IMR-90 (cell line): ENCODE measurements at places on chromosomes 2 and 18. TPM values are rescaled to one million over a fixed set of nuclear protein-coding genes. Genes with fewer than 3 reads are reported as not detected.

The KIF1A gene
- under 0.01 TPM in 1 of 2 replicates, not detected in the other for total RNA-seq

DNA sequence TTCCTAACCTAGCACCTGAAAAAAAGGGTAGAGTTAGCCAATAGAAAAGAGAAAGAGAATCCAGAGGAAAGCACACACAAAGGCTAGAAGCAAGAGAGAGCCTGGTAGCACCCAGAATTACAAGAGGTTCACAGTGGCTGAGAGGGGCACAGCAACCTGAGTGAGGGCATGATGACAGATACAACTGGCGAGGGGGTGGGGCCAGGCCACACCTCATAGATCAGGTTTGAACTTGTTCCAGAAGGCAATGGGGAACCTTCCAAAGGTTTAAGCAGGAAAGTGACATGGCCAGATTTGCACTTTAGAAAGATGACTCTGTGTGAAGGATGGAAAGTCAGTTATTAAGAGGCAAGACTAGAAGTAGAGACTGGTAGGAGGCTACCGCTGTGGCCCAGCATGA lies 148.0 kb downstream of the TTC32 start:
- no peak overlapping the region for H3K4me3 ChIP-seq
- no peak overlapping the region for H3K27ac ChIP-seq
- H3K36me3 ChIP-seq = no peaks in the 10 kb centered on the region
- peaks cover 4% of the 10 kb centered on the region; the same call in 1 of the 2 replicates for H3K4me1 ChIP-seq

DNA sequence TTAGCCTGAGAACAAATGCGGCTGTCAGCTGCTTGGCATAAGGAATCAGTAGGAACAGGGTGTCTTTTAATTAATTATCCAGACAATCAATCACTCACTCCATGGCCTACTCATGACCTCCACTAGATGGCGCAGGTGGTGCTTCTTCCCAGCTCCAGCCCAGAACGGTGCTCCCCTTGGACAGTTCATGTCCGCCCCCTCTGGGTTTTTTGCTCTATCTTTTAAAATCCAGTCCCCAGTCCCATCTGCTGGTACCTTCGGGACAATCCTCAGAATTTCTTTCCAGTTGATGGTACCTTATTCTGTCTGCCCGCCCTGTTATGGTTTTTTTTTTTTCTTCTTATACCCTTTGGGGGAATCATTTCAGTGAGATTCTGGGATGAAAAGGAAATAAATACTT lies 99.8 kb downstream of the CACNB4 start:
- H3K27ac ChIP-seq = no peak overlapping the region
- peak; percentile 34 for DNase-seq
- no peak overlapping the region for H3K4me3 ChIP-seq
- H3K4me1 ChIP-seq = no peaks in the 10 kb centered on the region
- H3K36me3 ChIP-seq = no peaks in the 10 kb centered on the region

The LIMS4 gene
- total RNA-seq = 2.5 and 3.6 TPM in 2 replicates

The TIMM21 gene
- 41.9 and 42.8 TPM in 2 replicates for total RNA-seq

The DPYSL5 gene
- not detected in 2 replicates for total RNA-seq

DNA sequence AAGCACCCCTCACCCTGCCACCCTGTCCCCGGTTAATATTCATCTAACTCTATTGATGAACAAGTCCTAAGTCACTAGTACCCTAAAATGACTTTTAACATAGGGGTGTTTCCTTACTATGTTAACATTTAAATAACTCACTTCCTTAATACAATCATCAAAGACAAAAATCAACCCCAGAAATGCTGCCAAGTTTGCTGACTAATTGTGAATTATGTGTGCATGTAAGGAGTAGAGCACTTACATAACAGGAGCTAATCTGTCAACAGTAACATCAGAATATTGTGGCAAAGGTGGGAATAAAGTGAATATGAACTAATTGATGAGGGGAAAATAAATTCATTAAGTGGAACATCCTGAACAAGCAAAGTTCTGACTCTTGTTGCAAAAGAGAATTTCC lies 81.4 kb upstream of the ERBB4 start:
- DNase-seq = peak; percentile 19
- no peak overlapping the region for H3K4me3 ChIP-seq
- H3K4me1 ChIP-seq = no peaks in the 10 kb centered on the region
- no peaks in the 10 kb centered on the region for H3K36me3 ChIP-seq
- H3K27ac ChIP-seq = no peak overlapping the region

DNA sequence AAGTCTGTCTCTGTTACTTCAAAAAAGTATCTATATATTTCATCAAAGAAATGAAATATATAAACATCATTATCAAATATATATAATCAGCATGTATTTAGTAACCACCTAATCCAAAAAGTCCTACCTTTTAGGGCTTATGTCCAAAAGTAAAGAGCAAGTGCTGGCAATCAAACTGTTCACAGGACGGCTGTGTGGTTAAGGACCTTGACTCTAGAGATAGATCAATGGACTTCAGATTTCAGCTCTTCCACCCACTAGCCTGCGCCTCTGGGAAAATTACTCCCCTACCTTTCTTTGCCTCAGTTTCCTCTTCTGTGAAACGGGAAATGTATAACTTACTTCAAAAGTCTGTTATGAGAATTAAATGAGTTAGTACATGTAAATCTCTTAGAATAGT lies 29.4 kb downstream of the SATB2 start:
- H3K4me1 ChIP-seq = 0 out of 2 replicates have a peak, but pooled peaks cover 1% of the 10 kb centered on the region
- DNase-seq = no peak
- peaks cover 4% of the 10 kb centered on the region for H3K36me3 ChIP-seq
- no peaks in the 10 kb centered on the region for H3K27me3 ChIP-seq
- no peak overlapping the region for H3K4me3 ChIP-seq

The MC2R gene
- total RNA-seq = not detected in 2 replicates

GRCh38 chr2:130332271-130333073 lies 10.2 kb upstream of the IMP4 start:
- H3K4me1 ChIP-seq = peaks cover 5% of the 10 kb centered on the region
- no peak overlapping the region for H3K4me3 ChIP-seq
- peaks cover 7% of the 10 kb centered on the region for H3K27me3 ChIP-seq
- H3K36me3 ChIP-seq = no peaks in the 10 kb centered on the region
- peak; percentile 81 for DNase-seq

The RAMP1 gene
- 15.8 and 19.2 TPM in 2 replicates for total RNA-seq

GRCh38 chr2:43220229-43220751 lies 6.1 kb downstream of the ZFP36L2 start:
- peak overlapping the region; percentile 98 for H3K27ac ChIP-seq
- H3K36me3 ChIP-seq = peaks cover 24% of the 10 kb centered on the region
- peak; percentile 42 for DNase-seq
- H3K27me3 ChIP-seq = no peaks in the 10 kb centered on the region
- H3K4me1 ChIP-seq = peaks cover 22% of the 10 kb centered on the region

- no peaks in the 10 kb centered on the region for H3K27me3 ChIP-seq
- no peak for DNase-seq
- H3K4me1 ChIP-seq = peaks cover 38% of the 10 kb centered on the region
- no peak overlapping the region for H3K27ac ChIP-seq
- 0 out of 2 replicates have a peak, but pooled peaks cover 1% of the 10 kb centered on the region for H3K36me3 ChIP-seq
Observed at GRCh38 chr2:23420840-23421476, 36.0 kb downstream of the KLHL29 start.

DNA sequence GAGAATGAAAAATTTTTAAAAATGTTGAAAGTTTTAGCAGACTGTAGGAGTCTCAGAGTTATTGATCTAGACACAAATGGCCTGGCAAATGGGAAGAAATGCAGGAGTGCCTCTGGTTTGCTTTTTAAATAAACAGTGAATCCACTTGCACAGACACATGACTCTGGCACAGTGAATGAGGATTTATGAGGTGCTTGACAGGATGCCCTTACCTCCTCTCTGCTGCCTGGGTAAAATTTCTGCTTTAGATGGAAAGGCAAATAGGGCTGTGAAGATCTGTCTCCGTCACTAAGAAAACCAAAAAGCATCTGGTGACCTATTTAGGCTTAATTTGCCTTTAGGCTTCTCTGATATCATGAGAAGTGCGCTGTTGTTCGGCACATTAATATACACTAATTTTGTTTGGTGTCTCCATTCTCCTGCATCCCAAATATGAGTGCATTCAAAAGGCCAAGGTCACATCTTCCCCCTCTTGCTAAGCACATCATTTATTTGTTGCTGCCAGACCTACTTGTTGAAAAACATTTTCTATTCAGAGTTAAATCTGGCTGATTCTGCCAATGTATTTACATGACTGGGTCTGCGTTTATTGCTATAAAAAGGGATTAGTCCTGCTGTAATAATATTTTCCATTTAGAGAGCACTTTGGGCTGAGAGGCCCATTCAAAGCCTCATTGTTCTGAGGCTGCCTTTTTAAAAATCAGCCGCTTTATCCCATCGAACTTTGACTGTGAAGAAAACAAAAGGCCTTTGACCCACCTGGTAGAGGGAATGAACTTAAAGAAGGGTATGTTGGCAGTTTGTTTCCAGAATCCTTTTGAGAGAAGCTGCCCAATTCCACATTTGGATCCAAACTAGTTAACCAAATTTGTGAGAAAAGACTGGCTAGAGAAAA lies 94.9 kb downstream of the RNF152 start:
- no peak overlapping the region for H3K27ac ChIP-seq
- no peaks in the 10 kb centered on the region for H3K4me1 ChIP-seq
- H3K36me3 ChIP-seq = no peaks in the 10 kb centered on the region
- H3K4me3 ChIP-seq = no peak overlapping the region
- DNase-seq = no peak
- peaks cover 2% of the 10 kb centered on the region; the same call in 1 of the 2 replicates for H3K27me3 ChIP-seq

GRCh38 chr2:3600256-3600855 lies 5.4 kb downstream of the COLEC11 start:
- H3K27me3 ChIP-seq = peaks cover 2% of the 10 kb centered on the region; the same call in 1 of the 2 replicates
- no peak for DNase-seq
- H3K36me3 ChIP-seq = no peaks in the 10 kb centered on the region
- no peak overlapping the region for H3K4me3 ChIP-seq

The ACKR3 gene
- not detected in 2 replicates for total RNA-seq

DNA sequence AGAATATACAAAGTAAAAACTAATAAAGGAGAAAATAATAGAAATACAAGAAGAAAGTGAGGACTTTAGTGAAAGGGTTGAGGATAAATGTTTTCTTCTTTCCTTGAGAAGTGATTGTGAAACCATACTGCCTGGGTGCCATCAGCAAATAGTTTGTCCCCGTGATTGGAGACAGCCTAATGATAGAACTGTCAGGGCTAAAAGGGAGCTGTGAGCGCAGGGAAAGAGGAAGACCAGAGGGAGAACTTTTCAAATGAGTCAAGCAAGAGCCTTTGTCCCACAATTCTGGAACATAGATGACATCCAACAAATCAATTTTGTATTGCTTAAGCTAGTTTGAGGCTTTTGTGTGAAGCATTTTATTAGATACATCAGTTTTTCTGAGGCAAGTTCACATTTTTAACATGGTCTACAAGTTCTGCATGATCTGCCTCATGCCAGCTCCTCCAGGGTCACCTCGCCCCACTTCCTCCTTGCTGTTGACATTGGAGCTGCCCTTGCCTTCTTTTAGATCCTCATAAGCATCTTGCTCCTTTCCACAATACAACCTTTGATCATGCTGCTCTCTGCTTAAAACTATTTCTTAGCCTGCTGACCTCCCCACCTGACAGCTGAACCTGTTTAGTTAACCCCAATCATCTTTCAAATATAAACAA lies 213.4 kb upstream of the REG3G start:
- no peaks in the 10 kb centered on the region for H3K27me3 ChIP-seq
- no peaks in the 10 kb centered on the region for H3K4me1 ChIP-seq
- H3K36me3 ChIP-seq = no peaks in the 10 kb centered on the region
- no peak overlapping the region for H3K4me3 ChIP-seq

The TGFA gene
- not detected in 2 replicates for total RNA-seq

GRCh38 chr2:102046135-102046986 lies 54.6 kb downstream of the IL1R2 start:
- H3K27me3 ChIP-seq = no peaks in the 10 kb centered on the region
- H3K4me1 ChIP-seq = peaks cover 32% of the 10 kb centered on the region
- H3K36me3 ChIP-seq = no peaks in the 10 kb centered on the region

The DGUOK gene
- 57.2 and 66.3 TPM in 2 replicates for total RNA-seq

GRCh38 chr18:42640160-42640559 lies 475.3 kb downstream of the RIT2 start:
- H3K27me3 ChIP-seq = no peaks in the 10 kb centered on the region
- no peaks in the 10 kb centered on the region for H3K36me3 ChIP-seq
- H3K27ac ChIP-seq = no peak overlapping the region
- H3K4me1 ChIP-seq = no peaks in the 10 kb centered on the region
- no peak overlapping the region for H3K4me3 ChIP-seq

GRCh38 chr2:197308585-197308984 lies 2.0 kb downstream of the ANKRD44 start:
- peaks cover 8% of the 10 kb centered on the region for H3K4me1 ChIP-seq
- H3K27me3 ChIP-seq = no peaks in the 10 kb centered on the region; the same call in 1 of the 2 replicates
- H3K4me3 ChIP-seq = no peak overlapping the region
- no peak overlapping the region for H3K27ac ChIP-seq
- no peak for DNase-seq
- no peaks in the 10 kb centered on the region for H3K36me3 ChIP-seq

The STPG4 gene
- 0.18 and 0.28 TPM in 2 replicates for total RNA-seq

GRCh38 chr2:10237392-10238321 lies 65.0 kb upstream of the HPCAL1 start:
- H3K27ac ChIP-seq = no peak overlapping the region
- H3K4me3 ChIP-seq = no peak overlapping the region
- no peaks in the 10 kb centered on the region for H3K36me3 ChIP-seq
- no peaks in the 10 kb centered on the region for H3K4me1 ChIP-seq

The SP5 gene
- not detected in 2 replicates for total RNA-seq

- H3K36me3 ChIP-seq = no peaks in the 10 kb centered on the region
- DNase-seq = no peak
- H3K4me1 ChIP-seq = peaks cover 25% of the 10 kb centered on the region
- H3K27me3 ChIP-seq = no peaks in the 10 kb centered on the region
Observed at GRCh38 chr2:237177052-237177451, 91.4 kb downstream of the COPS8 start.

DNA sequence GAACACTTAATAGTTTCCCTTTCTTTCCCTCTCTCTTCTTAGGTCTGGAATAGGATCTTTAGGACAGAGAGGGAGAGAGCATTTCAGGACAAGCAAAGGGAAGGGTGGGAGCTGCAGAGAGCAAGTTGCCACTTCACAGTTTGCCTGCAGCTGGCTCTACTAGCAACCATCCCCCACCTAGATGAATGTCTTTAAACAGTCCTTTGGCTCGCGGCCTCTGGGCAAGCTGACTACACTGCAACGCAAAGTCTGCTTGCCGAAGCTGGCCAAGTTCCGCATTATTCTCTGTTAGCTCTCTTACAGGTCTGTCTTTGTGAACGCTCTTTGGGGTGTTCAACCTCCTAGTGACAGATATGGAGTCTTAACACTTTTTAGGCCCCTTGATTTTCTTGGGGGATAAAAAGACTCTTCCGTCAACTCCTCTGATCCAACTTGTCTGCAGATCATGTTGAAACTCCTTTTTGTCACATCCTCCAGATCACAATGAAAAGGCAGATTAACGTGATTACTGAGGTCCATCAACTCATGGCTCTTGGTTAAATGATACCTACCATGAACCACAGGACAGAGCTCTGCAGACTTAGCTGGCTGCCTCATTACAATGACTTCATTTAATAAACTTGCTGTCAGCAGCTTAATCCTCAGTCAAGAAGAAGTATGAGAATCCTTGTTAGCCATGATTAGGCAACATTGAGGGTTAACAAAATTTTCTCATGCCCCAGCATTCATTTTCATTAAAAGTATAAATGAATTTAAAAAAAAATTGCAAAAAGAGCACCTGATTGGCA lies 74.6 kb downstream of the SLC4A3 start:
- peaks cover 14% of the 10 kb centered on the region for H3K4me1 ChIP-seq
- H3K27me3 ChIP-seq = peaks cover 18% of the 10 kb centered on the region
- DNase-seq = peak; percentile 56
- no peak overlapping the region for H3K27ac ChIP-seq
- H3K36me3 ChIP-seq = no peaks in the 10 kb centered on the region
